T follicular helper cell (primary cell): ENCODE measurements at places on chromosomes 6 and 20.
A peak's percentile ranks its signal among the peaks of the same experiment; 100 is the strongest.

GRCh38 chr6:18601516-18602020 lies 214.4 kb downstream of the RNF144B start:
- DNase-seq: no peak

- DNase-seq: no peak
Observed at GRCh38 chr20:9440892-9441291, 73.5 kb upstream of the LAMP5 start.

GRCh38 chr6:12538881-12539357 lies 177.6 kb upstream of the PHACTR1 start:
- no peak for DNase-seq

- no peak for DNase-seq
Observed at GRCh38 chr20:53330601-53331140, 263.0 kb downstream of the ZNF217 start.

DNA sequence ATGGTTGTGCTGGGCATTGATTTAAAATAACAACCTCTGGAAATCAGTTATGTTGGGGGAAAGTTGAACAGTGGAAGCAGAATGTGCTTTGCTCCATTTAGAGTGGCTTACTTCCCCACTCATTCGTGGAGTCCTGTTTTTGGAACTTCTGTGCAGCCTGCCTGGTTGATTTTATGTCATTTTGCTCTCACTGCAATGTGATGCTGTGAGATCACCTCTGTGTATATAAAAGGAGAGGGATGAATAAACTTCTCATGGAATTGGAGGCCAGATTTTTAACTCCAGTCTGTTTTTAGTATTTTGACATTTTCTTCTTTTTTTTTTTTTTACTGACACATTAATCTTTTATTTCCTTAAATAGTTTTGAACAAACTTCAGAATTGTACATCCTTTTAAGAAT lies 139.0 kb downstream of the FNDC1 start:
- no peak for DNase-seq

- DNase-seq: no peak
Observed at GRCh38 chr6:25477006-25477590, 174.9 kb upstream of the SCGN start.

DNA sequence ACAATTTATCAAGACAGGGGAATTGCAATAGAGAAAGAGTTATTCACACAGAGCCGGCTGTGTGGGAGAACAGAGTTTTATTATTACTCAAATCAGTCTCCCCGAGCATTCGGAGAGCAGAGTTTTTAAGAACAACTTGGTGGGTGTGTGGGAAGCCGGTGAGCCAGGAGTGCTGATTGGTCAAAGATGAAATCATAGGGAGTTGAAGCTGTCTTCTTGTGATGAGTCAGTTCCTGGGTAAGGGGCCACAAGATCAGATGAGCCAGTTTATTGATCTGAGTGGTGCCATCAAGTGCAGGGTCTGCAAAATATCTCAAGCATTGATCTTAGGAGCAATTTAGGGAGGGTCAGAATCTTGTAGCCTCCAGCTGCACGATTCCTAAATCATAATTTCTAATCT lies 50.0 kb upstream of the ECI2 start:
- no peak for DNase-seq

DNA sequence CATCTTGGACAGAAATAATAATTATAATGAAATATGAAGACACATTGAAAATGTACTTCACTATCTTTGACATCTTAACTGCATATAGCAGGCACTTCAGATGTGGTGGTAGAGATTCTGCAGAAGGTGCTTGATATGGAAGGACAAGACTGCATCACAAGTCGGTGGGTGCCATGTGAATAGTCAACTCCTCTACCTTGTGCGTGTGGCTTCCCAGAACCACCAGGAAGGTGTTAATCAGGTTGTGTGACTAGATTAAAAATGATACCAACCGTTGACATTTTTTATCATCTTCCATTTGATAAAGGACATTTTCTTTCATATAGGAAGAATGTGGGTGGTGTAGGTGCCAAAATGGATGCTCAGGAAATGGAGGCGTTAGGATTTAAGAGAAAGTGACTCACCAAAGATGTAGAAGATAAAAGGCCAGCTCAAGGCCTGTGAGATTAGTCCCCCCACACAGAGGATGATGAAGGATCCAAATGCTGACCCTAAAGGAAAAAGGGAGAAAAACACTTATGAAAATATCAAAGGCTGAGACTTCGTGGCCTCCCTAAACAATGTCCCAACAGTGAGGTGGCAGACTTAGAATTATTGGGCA lies 12.3 kb downstream of the SLC17A2 start:
- no peak for DNase-seq

GRCh38 chr20:49471397-49471796 lies 11.1 kb downstream of the KCNB1 start:
- no peak for DNase-seq

GRCh38 chr20:50378170-50379000 lies 131.8 kb upstream of the PTPN1 start:
- DNase-seq: no peak

DNA sequence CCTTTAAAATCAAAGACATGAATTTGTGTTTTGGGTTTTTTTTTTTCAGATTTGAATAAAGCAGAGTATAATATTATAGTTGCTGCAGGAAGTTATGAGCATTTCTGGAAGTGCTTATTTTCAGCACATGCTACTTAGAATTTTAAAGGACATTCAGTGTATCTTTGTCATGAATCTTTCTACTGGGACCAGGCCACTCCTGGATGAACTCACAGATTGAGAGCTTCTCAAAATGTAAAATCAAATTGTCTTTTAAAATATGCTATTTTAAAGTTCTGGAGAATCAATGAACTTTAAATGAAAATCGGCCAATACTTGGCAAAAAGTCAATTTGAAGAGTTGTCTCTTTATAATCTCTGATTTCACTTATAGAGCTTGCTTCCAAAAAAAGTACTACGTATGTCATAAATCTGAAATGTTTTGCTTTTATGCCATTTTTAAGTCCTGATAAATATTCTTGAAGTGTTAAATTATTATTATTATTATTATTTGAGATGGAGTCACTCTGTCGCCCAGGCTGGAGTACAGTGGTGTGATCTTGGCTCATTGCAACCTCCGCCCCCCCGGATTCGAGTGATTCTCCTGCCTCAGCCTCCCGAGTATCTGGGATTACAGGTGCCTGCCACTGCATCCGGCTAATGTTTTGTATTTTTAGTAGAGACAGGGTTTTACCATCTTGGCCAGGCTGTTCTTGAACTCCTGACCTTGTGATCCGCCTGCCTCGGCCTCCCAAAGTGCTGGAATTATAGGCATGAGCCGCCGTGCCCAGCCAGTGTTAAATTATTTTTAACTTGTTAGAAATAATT lies 175.7 kb upstream of the AKAP12 start:
- no peak for DNase-seq

GRCh38 chr20:7178004-7178403 lies 410.5 kb downstream of the BMP2 start:
- DNase-seq: no peak

DNA sequence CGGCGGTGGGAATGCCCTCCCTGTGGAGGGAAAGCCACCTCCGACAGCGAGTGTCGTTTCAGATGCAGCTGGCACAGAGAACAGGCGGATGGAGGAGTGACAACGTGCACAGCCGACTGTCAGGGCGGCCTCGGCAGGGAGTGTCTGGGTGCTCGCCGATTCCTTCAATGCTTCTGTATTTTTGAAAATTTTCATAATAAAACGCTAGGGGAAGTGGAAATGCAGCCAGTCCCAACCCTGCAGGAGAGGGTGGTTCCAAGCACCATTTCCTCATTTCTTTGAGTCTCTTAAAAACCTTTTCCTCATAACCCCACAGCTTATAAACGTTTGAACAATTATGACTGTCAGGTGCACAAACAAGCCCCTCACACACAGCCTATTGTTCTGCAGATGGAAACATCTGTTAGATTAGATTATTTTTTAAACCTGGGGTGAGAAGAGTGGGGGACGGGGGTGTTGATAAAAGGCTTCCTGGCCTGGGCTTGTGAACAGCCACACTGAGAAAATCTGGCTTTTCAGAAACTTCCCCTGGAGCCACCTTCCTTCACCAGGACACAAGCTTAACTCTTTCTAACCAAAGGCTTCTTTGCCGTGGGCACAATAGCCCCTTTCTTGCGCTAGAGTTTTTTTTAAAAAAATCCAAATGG lies 228.9 kb downstream of the ANKRD60 start:
- no peak for DNase-seq

- DNase-seq: no peak
Observed at GRCh38 chr6:148457137-148457842, 114.7 kb downstream of the SASH1 start.

GRCh38 chr6:74753883-74754600 lies 451.8 kb downstream of the COL12A1 start:
- DNase-seq: no peak

DNA sequence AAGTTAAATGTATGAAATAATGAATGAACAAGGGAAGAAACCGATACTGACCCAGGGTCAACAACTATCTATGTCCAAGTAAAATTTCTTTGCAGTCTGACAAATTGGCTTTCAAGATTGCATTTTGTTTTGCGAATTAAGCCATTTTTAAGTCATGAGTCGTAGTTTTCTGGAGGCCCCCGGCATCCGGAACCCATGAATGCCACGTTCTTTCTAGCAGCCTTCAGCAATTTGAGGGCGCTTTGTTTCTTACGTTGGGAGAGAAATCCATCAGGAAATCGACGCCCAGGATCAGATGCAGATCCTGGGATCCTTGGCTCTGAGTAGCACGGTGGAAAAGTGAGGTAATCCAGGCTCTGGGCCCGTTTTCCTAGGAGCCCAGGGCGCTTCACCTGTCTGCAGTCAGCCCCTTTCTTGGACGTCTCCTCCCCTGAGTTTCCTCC lies 309 bp upstream of the ABRACL start:
- DNase-seq: no peak

GRCh38 chr20:59646487-59646886 lies 42.1 kb downstream of the PHACTR3 start:
- DNase-seq: no peak

DNA sequence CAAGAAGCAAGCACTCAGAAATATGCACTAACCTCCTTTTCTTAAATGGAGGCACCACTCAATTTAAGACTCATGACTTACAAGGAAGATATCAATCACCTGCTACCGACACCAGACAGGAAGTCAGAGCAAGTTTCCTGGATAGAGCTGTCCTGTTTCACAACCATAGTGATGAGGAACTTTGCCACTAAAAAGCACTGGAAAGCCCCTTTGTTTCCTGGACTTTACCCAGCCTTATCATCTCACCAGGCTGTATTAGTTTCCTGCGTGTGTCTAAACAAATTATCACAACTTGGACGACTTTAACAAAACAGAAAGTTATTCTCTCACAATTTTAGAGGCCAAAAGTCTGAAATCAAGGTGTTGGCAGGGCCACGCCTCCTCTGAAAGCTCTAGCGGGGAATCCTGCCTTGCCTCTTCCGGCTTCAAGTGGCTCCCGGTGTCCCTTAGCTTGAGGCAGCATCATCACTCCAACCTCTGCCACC lies 253.8 kb upstream of the STXBP5 start:
- no peak for DNase-seq

GRCh38 chr6:44475779-44476434 lies 88.4 kb downstream of the CDC5L start:
- peak; percentile 46 for DNase-seq

DNA sequence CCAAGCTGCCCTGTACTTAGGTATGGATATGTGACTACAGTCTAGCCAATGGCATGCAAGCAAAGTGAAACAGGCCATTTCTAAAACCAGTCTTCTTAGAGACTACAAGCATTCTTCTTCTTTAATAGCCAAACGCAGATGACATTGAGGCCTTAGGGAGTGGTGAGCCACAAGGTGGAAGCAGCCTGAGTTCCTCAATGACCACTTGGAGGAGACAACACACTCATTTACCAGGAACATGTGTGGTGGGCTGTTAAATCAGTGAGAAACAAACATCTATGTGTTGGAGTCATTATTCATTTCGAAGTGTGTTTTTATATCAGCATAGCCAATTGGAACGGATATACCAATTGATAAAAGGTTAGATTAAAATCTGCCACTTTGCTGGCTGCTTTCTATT lies 122.0 kb downstream of the GFRAL start:
- no peak for DNase-seq

DNA sequence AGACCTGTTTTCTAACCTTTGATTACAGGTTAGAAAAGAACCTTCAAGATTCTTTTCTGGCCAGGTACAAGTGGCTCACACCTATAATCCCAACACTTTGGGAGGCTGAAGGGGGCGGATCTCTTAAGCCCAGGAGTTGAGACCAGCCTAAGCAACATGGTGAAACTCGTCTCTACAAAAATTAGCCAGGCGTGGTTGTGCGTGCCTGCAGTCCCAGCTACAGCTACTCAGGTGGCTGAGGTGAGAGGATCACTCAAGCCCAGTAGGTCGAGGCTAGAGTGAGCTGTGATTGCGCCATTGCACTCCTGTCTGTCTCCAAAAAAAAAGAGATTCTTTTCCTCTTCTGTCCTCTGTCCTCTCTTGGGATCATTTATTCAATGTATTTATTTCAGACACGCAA lies 14.5 kb downstream of the PPIL1 start:
- no peak for DNase-seq

GRCh38 chr20:38334016-38334415 lies 12.3 kb upstream of the LBP start:
- DNase-seq: no peak

- DNase-seq: no peak
Observed at GRCh38 chr20:25014816-25015215, 22.3 kb upstream of the APMAP start.

DNA sequence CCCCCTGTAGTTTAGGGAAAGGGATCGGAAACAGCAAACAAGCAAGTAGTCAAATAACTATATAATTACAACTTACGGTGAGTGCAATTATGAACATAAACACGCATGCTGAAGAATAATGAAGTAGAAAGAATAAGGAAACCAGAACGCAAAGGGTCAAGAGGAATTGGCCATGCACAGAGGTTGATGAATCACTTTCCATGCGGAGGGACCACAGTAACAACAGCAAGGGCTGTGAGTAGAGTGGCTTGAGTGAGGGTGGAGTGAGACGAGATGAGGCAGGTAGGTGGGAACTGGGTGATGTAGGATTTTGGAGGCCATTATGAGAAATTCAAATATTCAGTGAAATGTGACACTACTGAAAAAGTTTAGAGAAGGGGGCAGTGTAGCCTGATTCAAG lies 112.2 kb upstream of the LAMP5 start:
- no peak for DNase-seq

DNA sequence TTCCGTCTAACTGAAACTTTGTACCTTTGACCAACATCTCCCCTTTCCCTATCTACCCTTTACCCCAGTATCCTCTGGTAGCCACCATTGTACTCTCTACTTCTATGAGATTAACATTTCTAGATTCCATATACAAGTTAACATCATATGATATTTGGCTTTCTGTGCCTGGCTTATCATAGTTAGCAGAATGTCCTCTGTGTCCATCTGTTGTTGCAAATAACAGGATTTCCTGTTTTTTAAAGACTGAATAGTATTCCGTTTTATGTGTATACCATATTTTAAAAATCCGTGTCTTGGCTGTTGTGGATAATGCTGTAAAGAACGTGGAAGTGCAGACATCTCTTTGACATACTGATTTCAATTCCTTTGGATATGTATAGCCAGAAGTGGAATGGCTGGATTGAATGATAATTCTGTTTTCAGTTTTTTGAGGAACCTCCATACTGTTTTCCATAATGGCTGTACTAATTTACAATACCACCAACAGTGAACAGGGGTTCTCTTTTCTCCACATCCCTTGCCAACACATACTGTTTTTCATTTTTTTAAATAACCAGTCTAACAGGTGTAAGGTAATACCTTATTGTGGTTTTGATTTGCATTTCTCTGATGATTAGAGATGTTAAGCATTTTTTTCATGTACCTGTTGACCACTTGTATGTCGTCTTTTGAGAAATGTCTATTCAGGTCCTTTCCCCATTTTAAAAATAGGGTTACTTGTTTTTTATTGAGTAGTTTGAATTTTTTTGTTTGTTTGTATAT lies 53.8 kb downstream of the CDC5L start:
- DNase-seq: no peak
